ENCODE measurements at places on chromosomes 3 and 15. TPM values are rescaled to one million over a fixed set of nuclear protein-coding genes. Genes with fewer than 3 reads are reported as not detected.

- no peak for DNase-seq
Observed at GRCh38 chr3:156445117-156446090, 109.5 kb downstream of the SSR3 start.

DNA sequence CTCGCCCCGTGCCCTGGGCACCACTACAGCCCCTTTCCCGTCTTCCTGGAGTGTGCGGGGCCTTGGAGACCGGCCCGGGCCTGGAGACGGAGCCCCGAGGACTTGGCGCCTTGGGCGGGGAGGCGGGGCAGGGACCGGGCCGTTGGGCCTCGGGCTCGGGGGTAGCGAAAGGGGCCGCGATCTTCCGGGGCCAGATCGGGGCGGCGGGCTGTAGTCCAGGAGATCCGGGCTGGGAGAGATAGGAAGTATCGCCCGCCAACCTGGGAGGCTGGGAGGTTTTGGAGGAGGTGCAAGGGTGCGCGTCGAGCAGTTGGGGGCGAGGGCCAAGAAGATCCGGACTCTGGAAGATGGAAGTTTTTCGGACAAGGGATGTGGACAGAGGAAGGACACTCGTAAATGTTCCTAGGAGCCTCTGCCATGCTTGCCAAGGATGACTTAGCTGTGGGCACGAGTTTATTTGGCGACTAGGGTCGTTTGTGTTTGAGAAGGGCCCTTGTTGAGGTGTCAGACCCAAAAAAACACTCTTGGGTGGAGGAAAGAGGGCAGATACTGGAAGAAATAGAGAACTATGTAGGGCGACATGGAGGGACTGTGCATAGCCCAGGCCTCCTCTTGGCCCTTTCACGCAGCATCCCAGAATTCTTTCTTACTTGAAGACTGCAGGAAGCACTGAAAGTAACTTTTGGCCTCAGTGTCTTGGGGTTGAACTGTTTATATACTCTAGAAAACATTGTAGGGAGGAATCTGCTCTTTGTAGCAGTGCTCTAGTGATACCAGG, 712 bp downstream of the RTF1 start:
- DNase-seq, result no peak

- DNase-seq, result no peak
Observed at GRCh38 chr3:38313695-38314094, 31.6 kb downstream of the SLC22A14 start.

Gene SLC38A3
- total RNA-seq, result not detected

Gene LIPH
- total RNA-seq, result 0.07 TPM

Gene TFRC
- total RNA-seq, result 281 TPM

Measured in pulmonary artery endothelial cell (primary cell).